ENCODE measurements at places on chromosomes 3 and 15.

DNA sequence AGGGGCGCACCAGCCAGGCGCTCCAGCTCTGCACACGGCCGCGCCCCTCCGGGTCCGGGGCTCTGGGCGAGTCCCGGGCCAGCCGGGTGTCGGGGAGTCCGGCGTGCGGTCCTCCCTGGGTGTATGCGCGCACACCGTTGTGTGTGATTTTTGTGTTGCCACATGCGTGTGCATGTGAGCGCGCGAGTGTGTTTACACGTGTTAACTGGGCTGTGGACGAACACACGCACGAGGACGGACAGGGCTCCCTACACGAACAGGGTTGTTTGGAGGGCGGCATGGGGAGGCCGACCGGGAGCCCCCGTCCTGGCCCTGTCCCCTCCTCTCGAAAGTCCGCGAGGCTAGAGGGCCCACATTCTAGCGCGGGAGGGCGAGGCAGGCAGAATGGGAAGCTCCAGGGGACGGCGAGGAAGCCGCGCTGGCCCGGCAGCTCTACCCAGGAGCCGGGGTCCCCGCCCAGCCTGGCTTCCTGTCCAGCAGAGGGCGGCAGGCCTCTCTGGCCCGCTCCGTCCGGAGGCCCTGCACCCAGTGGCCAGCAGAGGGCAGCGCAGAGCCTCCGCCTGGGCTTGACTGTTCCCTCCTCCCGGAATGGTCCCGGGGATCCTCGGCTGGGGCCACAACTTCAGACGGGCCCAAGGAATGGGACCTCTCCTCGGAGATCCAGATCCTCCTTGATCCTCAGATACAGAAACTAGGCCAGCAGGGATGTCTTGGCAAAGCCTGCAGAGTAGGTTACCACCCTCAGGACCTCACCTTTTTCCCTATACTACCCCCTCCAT lies 611 bp upstream of the LINGO1 start:
- DNase-seq = peak; percentile 85

- DNase-seq = no peak
These were observed 69.1 kb downstream of the PEX5L start for GRCh38 chr3:179967622-179968021.

- DNase-seq = peak; percentile 63
These were observed 29.8 kb downstream of the SPICE1 start for GRCh38 chr3:113485161-113485609.

GRCh38 chr3:9746330-9746729 lies 3.4 kb upstream of the OGG1 start:
- DNase-seq = no peak

- no peak for DNase-seq
These were observed 300.6 kb upstream of the LMCD1 start for GRCh38 chr3:8200996-8201395.

GRCh38 chr3:55891106-55891505 lies 404.0 kb upstream of the WNT5A start:
- DNase-seq = no peak

- no peak for DNase-seq
These were observed 44.0 kb downstream of the SYNM start for GRCh38 chr15:99148851-99149276.

GRCh38 chr3:184066211-184066610 lies 13.4 kb downstream of the HTR3C start:
- DNase-seq = no peak

DNA sequence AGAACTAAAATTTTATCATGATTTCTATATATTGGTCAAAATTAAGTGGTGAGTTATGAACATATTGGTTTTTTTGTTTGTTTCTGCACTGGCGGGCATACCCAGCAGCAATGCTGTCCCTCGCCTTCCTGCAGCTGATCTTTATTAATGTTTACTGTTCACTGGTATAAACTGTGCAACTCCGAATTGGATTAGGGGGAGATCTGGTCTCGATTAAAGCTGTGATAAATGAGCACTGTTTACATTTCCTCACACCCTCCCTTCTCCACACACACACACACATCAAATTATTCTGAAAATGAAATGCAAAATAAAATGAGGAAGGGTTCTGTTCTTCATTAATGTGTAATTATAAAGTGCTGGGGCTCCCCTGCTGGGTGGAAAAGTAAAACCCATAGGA lies 48.5 kb upstream of the DAZL start:
- DNase-seq = no peak

DNA sequence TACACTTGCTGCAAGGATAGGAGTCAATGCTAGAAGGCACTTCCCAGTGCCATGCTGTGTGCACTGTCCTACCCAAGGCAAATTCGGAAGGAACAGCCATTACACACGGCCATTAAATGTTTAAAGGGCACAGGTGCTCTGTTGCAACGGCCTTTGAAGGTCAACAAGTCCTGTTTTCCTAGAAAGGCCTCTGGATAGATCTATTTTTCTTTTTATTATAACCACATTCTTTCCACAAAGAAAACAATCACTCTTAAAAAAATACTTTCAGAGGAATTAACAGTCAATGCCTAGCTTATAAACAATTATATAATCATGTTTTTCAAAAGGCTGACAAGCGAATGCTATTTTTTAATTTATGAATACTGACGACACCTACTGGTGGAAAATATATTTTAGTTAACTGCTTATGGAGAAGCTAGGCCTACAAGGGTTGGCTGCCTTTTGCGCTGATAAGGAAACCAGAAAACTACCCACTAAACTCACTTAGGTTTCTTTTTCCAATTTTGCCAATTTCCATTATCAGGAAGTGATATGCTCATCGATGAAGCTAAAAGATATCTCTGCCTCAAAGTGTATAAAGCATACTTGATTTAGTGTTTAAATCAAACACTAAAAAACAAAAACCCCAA lies 2.4 kb downstream of the ARHGEF3 start:
- DNase-seq = peak; percentile 56

DNA sequence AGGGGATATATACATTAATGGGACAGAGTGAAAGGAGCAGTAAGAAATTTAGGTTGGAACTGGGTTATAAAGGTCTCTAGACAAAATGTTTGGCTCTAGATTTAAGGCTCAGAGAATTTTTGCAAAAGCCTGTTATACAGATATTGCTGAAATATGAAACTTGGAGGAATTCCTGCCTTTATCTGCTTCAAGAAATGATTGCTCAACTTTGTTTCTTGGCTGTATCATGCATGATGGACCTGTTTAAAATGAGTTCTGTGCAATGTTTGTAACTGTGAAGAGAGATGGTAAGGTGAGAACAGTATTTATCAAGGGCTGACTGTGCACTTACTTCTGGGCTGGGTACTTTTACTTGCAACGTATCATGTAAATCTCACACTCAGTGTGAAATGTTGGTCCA lies 3.3 kb downstream of the CRYBG3 start:
- DNase-seq = no peak

DNA sequence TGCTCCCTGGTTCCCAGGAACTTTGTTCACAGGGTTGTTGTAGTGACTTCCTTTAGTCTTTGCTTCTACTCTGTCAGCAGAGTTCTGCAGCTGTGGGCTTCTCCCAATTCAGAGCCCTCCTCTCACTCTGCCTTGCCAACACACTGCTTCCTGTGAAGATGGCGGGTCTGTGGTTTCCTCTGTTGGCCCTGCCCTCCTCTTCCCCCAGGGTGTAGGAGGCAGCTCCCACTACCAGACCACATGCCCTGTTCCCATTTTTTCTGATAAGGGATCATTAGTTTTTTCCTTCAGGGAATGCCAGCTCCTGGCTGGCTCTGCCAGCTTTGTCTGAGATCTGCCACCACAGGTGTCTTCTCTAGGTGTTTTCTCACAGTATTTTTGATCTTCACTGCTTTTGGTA lies 12.7 kb downstream of the SPSB4 start:
- DNase-seq = no peak

- DNase-seq = no peak
These were observed 292.4 kb upstream of the SGO1 start for GRCh38 chr3:20478436-20478835.

GRCh38 chr3:195809796-195810454 lies 1.8 kb downstream of the MUC4 start:
- peak; percentile 19 for DNase-seq

GRCh38 chr3:41241800-41242571 lies 42.7 kb downstream of the CTNNB1 start:
- no peak for DNase-seq

- DNase-seq = no peak
These were observed 40.1 kb downstream of the OXNAD1 start for GRCh38 chr3:16305111-16305541.

DNA sequence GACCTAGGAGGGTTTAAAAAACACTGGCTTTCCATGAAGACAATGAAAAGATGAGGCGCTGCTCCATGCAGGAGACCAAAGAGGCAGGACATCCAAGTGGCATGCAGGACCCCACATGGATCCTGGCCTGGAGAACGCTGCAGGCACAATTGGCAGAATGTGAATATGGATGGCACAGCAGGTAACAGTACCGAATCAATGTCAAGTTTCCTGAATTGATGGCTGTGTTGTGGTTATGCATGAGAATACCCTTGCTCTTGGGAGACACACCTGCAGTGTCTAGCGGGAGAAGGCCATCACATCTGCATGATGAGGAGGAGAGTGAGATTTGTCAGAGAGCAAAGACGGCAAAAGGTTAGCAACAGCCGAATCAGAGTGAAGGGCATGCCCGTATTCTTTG lies 74.3 kb upstream of the SEC13 start:
- no peak for DNase-seq

GRCh38 chr3:14531856-14532395 lies 8.2 kb downstream of the GRIP2 start:
- DNase-seq = peak; percentile 63

DNA sequence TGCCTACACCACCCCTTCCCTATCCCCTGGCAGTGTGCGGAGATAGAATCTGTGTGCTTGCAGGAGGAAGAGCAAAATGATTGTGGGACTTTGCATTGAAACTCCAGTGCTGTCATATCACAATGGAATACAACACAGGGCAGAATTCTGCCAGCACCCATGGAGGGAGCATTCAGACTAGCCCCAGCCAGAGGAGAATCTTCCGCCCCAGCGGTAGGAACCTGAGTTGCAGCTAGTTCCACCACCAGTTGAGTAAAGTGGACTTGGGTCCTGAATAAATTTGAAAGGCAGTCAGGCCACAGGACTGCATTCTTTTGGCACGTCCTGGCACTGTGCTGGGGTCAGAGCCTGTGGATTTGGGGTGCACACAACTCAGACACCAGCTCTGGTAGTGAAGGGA lies 27.5 kb downstream of the NCBP2 start:
- DNase-seq = no peak

DNA sequence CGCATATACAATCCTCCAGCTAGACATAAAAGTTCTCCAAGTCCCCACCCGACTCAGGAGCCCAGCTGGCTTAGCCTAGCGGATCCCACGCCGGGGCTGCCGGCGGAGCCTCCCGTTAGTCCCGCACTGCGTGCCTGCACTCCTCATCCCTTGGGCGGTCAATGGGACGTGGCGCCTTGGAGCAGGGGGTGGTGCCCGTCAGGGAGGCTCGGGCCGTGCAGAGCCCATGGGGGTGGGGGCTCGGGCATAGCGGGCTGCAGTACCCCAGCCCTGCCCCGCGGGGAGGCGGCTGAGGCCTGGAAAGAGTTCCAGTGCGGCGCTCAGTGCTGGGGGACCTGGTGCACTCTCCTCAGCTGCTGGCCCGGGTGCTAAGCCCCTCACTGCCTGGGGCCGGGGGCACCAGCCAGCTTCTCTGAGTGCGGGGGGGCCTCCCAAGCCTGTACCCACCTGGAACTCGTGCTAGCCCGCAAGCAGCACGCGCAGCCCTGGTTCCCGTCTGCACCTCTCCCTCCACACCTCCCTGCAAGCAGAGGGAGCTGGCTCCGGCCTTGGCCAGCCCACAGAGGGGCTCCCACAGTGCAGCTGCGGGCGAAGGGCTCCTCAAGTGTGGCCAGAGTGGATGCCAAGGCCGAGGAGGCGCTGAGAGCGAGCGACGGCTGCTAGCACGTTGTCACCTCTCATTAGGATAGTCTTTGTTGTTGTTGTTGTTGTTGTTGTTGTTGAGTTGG lies 12.2 kb upstream of the CCDC50 start:
- DNase-seq = no peak

DNA sequence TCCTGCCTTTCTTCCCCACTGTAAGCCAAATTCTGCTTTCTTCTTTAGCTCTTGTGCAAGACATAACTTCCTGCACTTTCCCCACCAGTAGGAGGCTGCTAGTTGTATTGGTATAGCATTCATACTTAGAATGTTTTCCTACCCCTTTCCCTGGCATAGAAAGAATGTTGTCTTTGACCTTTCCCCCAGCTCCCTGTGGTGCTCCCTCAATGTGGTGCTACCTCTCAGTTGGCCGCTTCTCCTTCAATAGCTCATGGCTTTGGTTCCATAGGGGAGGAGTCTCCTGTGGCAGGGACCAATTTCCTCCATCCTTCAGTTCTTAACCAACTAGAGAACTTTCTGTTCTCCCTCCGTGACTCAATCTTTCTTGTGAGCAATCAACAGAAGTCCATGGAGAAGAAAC lies 67.5 kb upstream of the AKAP13 start:
- DNase-seq = no peak

GRCh38 chr3:171458071-171458863 lies 1.9 kb downstream of the TNIK start:
- DNase-seq = no peak

DNA sequence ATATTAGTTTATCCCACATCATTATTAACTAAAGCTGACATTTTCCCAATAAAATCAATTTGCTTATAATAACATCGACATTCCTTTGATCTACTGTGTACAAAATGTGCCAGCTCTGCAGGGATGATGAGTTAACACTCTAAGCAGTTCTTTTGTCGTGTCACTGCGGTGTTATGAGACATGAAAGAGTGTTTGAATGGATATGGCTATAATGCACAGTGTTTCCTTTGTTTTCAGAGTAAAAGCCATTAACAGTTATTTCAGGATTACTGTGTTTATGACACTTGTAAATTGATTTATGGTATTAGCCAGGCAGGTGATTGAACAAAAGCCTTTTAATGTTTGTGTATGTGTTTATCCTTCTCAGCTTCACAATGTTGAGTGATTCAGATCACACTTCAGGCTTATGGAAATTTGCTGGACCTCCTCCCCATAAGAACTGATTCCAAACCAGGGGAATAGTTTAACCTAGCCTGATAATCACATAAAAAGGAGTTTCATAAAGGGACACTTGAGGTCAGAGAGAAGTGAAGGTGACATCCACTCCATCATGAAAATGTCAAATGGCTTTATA lies 115.7 kb downstream of the CHL1 start:
- DNase-seq = no peak

DNA sequence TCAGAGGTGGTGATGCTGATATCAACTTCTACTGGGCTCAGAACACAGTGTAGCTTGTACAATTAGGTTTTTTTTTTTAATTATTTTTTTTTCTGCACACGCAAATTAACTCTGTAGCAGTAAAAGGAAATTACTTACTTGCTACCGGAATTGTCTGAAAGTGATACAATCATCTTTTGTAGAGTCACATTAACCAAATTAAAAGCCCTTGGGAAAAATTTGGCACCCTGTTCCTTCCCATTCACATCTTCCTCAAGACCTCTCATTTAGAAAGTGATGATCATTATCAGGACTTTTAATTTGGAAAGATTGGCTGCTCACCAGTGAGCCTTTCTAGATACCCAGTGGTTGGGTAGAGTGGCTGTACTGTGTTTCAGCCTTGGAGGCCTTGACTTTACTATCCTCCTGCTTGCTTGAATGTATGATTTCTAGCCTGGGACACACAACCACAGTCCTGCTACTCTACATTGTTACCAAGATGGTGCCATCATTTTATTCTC lies 158.3 kb downstream of the ECT2 start:
- no peak for DNase-seq
